ENCODE measurements at places on chromosomes 2 and 18.
A peak's percentile ranks its signal among the peaks of the same experiment; 100 is the strongest.

DNA sequence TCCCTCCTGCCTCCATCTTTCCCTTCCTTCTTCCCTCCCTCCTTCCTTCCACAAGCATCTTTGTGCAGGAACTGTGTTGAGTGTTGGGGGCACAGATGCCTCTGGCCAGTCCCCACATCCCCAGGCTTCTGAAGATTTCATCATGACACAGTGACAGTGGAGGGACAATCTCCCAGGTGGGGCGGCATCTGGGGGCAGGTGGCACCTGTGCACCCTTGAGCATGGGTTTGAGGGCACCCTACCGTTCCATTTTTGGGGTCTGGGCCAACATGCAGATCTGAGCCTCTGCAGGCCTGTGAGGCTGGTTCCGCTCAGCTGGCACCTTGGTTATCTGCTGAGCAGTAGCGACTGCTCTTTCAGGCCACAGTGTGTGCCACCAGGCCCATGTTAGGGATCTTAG is 57.6 kb downstream of the LONRF2 start:
- DNase-seq, result no peak

- DNase-seq, result no peak
Observed at GRCh38 chr2:156129227-156129626, 203.3 kb downstream of the NR4A2 start.

GRCh38 chr18:13500227-13500865 is 226.0 kb downstream of the FAM210A start:
- peak; percentile 31 for DNase-seq

DNA sequence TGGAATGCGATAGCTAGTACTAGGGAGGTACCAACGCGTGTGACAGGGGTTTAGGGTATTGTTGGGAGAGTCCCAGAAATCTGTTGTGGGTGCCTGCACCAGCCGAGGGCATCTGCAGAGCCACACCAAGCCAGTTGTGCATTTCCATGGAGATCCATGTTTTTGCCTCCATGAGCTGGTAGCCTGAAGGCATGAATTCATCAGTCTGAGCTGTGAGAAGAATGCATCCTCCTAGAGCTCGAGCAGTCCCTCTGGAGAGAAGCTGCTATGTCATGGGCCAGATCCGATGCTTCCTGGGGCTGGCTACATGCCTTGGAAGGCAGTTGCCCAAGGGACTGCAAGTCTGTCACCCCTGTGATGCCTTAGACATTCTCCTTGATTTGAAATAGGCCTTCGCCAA is 57.9 kb downstream of the LIPG start:
- no peak for DNase-seq

DNA sequence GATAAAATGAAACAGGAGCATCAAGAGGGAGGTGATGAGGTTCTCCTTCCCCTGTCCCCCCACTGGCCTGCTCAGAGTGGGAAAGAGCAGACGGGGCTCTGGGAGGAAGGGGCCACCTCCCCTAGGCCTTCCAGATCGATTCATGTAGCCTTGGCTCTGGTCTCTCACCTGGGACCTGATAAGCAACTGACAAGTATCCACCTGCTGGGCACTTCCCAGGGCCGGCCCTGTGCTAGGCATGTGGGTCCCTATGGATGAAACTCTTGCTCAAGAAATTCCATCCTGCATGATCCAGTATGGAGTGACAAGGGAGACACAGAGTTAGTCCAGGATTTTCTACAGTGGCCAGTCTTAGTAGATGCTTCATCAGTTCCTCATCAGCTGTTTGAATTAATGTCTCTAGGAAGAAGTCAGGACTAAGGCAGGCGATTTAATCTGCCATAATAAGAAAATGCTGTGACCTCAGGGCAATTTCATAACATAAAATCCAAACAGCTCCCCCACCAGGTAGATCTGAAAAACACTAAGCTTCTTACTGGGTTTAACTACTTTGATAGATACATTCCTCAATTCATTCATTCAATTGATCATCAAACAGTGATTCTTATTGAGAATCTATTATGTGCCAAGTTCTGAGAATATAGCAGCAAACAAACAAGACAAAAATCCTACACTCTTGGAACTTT is 44.7 kb upstream of the ZFP36L2 start:
- no peak for DNase-seq

DNA sequence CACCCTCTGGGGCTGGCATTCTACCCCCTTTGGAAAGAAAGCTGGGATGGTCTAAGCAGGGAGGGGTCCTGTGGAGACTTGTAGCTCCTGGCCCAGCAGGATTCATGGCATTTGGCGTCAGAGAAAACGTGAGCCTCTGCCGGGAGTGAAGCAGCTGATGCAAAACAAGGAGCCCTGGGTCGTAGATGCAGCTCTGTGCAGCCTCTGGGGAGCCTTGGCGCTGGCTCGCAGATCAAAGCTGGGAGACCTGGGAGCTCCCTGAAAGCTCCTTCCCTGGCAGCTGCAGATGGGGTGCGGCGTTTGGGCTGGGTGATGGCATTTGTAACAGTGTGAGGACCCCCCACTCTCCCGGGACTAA is 148.3 kb downstream of the KLHL29 start:
- DNase-seq, result no peak

GRCh38 chr2:99659874-99660273 is 170.1 kb upstream of the REV1 start:
- DNase-seq, result no peak

DNA sequence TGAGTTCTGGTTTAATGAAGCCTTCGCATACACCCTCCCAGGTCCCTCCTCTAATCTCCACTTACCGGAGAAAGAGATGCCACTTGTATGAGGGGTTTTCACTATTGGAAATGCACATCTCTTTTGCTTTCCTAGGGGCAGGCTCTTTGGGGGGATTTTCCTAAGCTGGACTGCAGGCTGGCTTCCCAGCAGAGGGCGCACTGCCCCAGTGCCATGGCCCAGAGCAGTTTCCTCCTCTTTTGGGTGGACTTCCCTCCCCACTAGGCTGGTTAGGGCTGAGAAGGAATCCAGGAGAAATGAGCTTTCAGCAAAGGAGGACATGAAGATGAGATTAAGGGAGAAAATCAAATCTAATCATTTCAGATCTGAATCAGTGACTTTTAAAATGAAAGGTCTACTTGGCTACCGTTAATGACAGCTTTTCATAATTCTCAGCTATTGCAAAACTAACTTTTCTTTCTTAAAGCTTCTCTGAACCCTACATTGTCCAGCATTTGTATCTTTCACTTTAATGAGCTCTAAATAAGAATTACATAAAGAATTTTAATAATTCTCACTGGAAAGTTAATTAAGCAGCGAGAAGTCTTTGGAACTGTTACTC is 784.1 kb upstream of the FANCL start:
- DNase-seq, result peak; percentile 3
